ENCODE measurements at places on chromosomes 11 and 22.

DNA sequence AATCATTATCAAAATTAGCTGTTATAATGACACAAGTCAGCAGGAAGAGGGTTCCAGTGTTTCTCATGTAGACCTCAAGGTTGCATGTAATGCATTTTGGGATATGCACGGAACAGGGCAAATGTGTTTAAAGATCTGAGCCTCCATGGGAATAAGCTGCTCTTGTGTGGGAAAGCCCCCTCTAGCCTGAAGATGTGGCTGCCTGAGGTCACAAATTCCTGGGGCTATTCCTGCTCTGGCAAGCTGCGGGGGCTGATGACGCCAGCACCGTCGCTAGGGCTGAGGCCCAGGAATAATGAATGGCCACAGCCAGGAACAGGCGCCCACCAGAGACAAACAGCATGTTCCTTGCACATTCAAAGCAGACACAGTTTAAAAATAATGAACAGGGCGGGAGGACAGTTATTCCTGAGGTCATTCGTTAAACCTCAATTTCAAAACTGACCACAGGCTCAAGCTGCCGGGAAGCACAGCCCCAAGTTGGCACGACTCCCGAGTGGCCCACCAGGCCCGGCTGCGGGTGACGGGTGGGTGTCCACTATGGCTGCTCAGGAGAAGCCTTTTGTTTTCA is 11.7 kb downstream of the OSBPL5 start:
- DNase-seq, result no peak

GRCh38 chr22:23401910-23402274 is 178.2 kb downstream of the IGLL1 start:
- no peak for DNase-seq

- no peak for DNase-seq
Measured at GRCh38 chr11:15473954-15474837, 359.5 kb downstream of the INSC start.

GRCh38 chr11:12865863-12866595 is 143.1 kb upstream of the RASSF10 start:
- DNase-seq, result no peak

GRCh38 chr11:62676698-62677097 is 2.2 kb downstream of the UBXN1 start:
- no peak for DNase-seq

DNA sequence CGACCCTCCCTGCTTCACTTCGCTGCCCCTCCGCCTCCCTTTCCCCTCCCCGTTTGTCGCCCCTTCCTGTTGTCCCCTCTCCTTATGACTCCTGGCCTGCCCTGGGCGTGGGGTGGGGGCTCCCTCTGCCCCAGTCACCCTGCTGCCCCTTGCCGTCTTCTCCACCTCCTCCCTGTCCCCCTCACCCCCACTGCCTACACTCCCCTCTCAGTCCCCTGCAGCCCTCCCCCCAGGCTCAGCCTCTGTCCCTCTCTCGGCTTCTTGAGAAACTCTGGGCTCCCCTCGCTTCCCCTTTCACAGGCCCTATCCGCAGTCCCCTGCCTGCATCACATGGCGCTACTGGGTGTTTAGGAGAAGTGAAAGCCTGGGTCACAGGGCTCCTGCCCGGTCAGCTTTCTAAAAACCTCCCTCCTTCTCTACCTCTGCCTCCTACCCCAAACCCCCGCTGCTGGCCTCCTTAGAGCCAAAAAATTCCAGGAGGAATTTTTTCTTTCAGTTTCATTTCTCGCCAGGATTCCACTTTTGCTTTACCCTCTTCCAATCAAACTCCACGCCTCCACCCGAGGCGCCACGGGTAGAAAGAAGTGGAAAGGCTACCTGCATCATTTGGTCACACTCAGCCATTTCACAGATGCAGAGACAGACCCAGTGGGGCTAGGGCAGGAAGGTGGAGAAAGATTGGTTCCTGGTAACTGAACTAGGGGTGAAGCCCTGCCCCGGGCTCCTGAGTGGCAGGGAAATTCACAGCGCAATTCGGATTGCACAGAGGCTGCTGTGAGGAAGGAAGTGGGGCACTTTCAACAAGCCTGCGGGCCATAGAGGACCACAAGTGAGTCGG is at the start of gene SLC15A3:
Gene SLC15A3, minus strand, starts transcription at position 273 of the 838 bp plus-strand sequence. CDS start 625 bp downstream, outside the sequence.
- DNase-seq, result peak; percentile 41
